Stimulated activated naive CD4-positive, alpha-beta T cell (primary cell): ENCODE measurements at places on chromosomes 4 and X.

DNA sequence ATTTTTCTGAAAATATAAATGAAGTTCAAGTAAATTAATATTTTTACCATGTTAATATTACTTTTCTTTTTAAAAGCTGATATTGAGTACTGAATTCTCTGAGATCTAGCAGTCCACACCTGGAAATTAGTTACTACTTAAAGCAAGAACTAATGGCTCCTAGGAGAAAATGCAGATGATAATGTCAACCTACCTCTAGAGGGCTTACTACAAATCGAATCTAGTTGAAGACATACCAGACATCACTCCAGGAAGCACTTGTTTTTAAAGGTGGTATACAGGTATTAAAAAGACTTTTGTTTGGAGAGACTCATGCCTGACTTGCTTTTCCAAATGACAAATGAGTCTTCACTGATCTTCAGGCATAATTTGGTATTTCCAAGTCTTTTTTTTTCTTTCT, 516.4 kb upstream of the BOD1L1 start:
- DNase-seq, result no peak

- no peak for DNase-seq
Measured at GRCh38 chr4:57109847-57110639, at the start of gene IGFBP7. Gene IGFBP7, minus strand, starts transcription at chr4:57110385. Its CDS starts 34 bp downstream, at chr4:57110351.

DNA sequence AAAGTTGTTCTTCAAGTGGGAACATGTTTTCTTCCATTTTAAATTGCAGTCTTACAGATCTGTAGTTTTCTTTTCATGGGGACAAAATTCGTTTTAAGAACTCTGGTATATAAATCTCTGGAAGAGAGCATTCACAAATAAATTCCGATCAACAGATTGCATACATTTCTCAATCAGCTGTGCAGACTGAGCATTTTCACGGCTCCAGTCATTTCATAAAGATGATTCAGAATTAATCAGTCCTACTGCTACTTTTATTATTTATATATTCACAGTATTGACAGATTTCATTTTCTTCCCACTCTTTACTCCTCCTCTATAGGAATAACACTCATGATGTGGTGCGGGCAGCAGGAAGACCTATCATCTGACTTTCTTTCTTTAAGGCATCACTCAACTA, 534.9 kb upstream of the FTHL17 start:
- DNase-seq, result no peak

DNA sequence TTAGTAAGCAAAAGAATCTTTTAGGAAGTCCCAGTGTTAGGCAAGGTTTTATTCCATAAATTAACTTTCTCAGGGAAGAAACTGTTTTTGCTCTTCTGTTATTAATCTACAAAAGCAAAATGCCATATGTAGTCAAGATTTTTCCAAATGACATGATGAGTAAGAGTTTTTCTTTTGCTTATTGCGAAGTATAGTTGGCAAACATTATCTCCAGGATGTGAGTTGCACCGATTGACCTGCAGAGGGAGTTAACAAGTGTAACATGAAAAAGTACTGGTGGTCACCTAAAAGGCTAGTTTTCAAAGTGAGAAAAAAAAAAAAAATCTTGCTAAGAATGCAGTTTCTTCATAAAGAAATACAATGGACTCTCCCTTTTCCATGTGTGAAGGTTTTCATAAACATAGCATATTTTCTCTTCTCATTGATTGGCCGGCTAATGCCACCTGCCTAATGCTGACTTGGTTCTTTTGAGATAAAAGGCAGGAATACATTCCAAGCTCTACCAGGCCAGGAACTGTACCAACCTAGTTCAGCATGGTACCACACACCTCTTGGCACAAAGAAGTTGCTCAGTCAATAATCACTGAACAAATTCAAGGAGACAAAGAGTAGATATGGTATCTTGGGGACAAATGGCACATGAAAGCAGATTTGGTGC, 100.2 kb downstream of the LNX1 start:
- DNase-seq, result no peak

GRCh38 chr4:184471881-184472613, 2.3 kb downstream of the IRF2 start:
- peak; percentile 24 for DNase-seq

- DNase-seq, result peak; percentile 34
Measured at GRCh38 chrX:133985164-133985966, at the start of gene GPC3. Gene GPC3, minus strand, starts transcription at chrX:133985594.

GRCh38 chr4:48030470-48030869, 13.9 kb downstream of the NIPAL1 start:
- no peak for DNase-seq

DNA sequence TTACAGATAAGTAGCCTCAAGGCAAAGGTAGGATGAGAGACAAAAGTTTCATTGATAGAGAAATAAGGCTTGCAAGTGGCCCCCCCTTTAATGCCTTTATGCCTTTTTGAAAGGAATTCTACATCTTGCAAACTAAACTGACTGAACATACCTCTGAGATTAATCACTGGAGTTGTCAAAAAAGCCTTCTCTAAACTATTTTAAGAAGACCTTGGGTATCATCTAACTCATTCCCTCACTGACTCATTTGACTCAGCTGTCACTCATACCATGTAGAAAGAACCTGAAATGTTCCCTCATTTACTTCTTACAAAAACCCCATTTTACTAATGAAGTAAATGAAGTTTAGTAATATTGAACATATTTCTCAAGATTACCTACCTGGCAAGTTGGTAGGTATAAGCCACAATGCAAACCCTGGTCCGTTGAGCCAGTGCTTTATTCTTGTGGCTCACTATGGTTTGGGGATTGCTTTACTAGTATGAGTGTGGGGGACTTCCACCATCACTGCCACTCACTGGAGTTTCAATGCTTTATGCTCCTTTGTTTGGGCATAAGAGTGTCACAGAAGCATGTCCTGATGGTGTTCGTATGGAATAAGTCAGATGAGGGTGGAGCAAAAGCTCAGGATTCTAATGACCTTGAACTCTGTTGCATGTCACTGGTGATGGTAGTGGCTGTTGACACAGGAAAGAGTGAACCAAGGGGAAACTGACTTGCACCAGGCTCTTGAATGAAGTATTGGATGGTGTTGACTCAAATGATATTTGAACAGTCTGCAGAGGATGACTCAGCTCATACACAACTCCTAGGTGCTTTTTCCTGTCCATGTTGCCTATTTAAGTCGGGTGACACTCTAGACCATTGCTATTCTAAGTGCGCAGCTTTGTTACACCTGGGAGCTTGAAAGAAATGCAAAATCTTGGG, 305.5 kb upstream of the EMCN start:
- no peak for DNase-seq
